Fibroblast of lung (primary cell): ENCODE measurements at places on chromosomes 2 and 18. TPM values are rescaled to one million over a fixed set of nuclear protein-coding genes. Genes with fewer than 3 reads are reported as not detected.

DNA sequence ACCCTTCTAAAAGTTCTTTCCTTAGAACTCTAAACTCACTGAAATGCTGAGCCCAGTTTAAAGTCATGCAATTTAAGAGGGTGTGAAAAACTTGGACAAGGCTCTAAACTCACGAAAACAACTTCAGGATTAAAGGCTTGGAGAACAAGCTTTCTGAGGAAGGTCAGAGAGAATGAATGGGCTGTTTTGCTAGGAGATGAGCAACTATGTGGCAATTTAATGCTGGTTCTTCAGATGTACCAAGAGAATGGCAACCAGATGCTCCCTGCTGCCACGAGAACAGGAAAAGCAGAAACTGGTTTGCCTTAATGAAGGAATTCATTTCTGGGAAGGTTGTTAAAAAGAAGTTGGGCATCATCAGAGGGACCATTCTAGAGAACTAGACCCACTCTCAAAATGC lies 77.8 kb upstream of the PMAIP1 start:
- DNase-seq = peak; percentile 10

- peak; percentile 17 for DNase-seq
Observed at GRCh38 chr2:8049176-8049575, 632.7 kb upstream of the ID2 start.

The DLX1 gene
- not detected in 2 replicates for total RNA-seq

DNA sequence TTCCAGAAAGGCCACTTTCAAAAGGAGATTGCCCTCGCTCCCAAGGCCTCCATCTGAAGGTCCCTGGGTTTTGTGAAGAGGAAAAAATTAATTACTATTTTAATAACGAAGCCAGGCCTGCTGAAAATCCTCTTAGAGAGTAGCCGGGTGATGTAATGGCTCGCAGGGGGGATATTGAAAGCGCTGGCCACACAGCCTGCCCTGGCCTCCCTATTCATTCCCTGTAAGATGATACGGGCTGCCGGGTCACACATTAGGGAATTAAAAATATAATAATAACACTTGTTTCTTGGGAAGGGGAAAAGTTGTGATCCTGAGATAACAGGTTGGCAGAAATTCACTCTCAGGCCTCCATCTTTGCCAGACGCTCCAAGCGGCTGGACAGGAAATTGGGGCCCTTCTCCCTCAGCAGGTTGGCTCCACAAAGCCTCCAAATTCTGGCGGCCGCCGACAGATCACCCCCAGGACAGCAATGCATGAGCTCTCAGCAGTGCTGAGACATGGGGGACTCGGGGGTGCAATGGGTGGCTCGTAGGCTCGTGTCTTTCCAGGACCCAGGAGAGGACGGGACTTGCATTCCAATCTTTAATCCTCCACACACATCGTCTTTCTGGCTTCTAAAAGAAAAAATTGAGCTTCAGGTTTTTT lies 299.9 kb upstream of the SALL3 start:
- DNase-seq = no peak

DNA sequence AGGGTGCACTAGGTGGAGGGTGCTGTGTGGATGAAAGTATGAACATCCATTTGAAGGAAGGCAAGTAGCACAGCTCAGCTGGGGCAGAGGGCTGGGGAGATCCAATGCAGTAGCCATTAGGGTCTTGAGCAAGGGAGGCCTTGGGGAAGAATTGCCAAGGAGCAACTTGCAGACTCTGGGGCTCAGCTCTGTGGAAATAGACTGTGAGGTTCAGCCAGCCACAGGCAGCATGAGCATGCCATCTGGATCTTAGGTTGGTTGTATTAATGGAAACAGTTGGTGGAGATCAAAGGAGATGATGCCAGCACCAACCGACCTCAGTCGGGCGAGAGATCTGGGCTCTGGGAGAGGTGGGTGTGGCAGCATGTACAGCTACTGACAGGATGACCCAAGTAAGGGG lies 5.6 kb downstream of the ZAP70 start:
- no peak for DNase-seq

- DNase-seq = no peak
Observed at GRCh38 chr2:161424394-161424769, 8.3 kb downstream of the TBR1 start.

- DNase-seq = no peak
Observed at GRCh38 chr18:47545613-47546012, 294.2 kb upstream of the SKOR2 start.
